ENCODE measurements at places on chromosomes 6 and 20.

- DNase-seq = no peak
These were observed 210.0 kb upstream of the MAN1A1 start for GRCh38 chr6:119559586-119559985.

- DNase-seq = no peak
These were observed 20.2 kb downstream of the LEMD2 start for GRCh38 chr6:33768644-33769120.

GRCh38 chr6:41581381-41581991, 35.3 kb downstream of the FOXP4 start:
- no peak for DNase-seq

DNA sequence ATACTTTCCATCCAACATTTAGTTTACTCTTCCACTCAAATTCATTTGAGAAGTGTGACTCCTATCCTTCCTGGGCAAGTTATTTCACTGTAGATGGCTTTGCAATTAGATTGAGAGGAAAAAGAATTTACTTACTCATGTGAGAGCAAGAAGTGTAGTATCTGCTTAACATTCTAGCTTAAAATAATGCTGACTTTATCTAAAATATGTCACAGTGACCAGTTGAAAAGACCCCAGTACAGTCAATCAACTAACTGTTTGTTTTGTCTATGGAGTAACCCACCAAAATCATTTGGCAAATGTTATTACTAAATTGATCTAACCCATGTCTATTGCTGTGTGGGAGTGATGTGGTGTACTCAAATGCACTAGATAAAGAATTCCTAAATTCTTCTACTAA, 8.9 kb upstream of the TCF21 start:
- DNase-seq = no peak

DNA sequence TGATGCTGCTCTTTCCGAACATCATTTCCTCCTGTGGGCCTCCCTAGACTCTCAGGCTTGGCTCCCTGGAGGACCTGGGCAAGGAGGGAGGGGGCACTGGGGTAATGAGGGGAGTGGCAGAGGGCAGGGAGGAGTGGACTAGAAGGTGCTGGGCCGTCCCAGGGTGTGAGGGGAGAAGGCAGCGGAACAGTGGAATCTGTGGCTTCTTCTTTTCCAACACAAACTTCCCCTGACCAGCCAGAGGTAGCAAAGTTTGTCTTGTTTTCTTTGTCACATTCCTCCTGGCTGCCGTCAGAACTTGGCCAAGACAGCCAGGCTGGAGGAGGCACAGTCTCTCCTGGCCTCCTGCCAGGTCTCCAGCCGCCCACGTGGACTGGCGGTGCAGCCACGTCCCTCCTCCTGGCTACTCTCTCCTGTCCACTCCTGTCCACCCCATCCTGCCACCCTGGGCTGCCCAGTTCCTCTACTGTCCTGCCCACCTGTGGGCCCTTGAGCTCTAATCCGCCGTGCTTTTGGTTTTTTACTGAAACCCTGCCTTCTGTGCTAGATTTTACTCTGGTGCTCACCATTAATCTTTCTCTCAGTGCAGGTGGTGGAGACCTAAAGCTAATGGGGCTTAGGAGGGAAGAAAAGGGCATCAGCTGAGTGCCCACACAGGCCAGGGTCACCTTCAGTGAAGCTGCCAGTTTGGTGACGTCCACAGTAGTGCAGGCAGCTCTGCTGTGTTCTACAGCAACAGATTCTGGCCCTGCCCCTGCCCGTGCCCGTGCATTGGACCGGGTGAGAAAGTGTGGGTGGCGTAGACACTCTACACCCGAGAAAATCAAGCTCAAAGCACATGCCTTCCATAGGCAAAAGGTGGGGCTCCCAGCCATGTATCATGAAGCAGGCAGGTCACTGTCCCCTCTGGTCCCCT, 2.8 kb upstream of the CDSN start:
- no peak for DNase-seq
